ENCODE measurements at places on chromosomes 6 and 20.

DNA sequence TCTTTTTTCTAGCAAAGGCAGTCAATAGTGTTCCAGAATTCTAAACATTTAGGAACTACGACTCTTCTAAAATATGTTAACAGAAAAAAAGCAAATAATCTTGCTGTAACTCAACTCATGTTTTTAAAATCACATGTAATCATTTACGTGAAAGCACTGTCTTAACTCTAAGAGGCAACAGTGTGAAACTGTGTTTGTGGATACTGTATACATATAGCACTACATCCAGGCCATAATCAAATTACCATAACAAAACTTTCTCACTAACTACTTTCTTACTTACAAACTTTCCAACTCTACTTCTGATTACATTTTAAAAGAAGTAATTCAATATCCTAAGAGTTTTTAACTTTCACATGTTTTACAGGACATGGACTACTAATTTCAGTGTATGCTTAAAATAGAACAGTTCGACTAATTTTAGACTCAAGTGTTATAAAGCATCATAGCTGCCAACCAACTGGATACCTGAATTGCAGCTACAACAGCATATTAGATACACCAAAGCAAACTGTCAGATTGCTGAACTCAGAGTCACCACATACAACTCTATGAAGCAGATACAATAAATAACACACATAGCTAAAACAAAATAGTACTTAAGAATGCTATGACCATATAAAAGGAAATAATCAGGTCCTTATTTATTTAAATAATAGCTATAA lies 121.6 kb upstream of the BEND6 start:
- no peak for DNase-seq

DNA sequence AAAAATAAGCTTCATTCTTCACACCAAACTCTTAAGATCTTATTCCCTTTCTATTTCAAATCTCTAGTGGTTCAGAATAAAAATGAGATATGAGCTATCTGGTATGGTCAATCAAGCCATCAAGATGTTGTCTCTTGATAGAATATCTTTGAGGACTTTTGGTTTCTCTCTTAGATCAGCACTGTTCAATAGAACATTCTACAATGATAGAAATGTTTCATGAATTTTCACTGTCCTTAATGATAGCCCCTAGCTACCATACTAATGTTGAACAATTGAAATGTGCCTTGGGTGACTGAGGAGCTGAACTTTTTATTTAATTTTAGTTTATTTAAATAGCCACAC lies 24.1 kb upstream of the HINT3 start:
- no peak for DNase-seq

- no peak for DNase-seq
Observed at GRCh38 chr6:15555101-15556038, 107.5 kb downstream of the DTNBP1 start.

- no peak for DNase-seq
Observed at GRCh38 chr6:70277470-70277869, 25.4 kb downstream of the COL9A1 start.

DNA sequence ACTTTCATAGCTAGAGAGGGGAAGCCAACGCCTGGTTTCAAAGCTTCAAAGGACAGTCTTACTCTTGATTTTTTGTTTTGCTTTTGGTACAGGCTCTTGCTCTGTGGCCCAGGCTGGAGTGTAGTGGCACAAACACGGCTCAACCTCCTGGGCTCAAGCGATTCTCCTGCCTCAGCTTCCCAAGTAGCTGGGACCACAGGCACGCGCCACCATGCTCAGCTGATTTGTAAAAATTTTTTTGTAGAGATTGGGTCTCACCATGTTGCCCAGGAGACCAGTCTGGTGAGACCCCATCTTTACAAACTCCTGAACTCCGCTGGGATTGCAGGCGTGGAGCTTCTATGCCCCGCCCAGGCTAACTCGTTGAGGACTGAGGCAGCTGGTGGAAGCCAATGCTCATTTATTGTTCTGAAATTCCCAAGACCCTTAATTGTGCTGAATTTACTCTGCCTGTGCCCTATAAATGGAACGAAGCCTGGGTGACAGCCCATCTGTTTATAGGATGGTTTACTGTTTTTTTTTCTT lies 18.0 kb downstream of the SRSF3 start:
- no peak for DNase-seq

GRCh38 chr6:154907291-154907690 lies 87.8 kb upstream of the TIAM2 start:
- DNase-seq: no peak

- DNase-seq: no peak
Observed at GRCh38 chr6:144879436-144879835, 594.3 kb downstream of the UTRN start.

- DNase-seq: no peak
Observed at GRCh38 chr6:154783229-154783628, 50.0 kb downstream of the SCAF8 start.

GRCh38 chr20:57596998-57597939 lies 23.0 kb downstream of the ZBP1 start:
- peak; percentile 85 for DNase-seq

DNA sequence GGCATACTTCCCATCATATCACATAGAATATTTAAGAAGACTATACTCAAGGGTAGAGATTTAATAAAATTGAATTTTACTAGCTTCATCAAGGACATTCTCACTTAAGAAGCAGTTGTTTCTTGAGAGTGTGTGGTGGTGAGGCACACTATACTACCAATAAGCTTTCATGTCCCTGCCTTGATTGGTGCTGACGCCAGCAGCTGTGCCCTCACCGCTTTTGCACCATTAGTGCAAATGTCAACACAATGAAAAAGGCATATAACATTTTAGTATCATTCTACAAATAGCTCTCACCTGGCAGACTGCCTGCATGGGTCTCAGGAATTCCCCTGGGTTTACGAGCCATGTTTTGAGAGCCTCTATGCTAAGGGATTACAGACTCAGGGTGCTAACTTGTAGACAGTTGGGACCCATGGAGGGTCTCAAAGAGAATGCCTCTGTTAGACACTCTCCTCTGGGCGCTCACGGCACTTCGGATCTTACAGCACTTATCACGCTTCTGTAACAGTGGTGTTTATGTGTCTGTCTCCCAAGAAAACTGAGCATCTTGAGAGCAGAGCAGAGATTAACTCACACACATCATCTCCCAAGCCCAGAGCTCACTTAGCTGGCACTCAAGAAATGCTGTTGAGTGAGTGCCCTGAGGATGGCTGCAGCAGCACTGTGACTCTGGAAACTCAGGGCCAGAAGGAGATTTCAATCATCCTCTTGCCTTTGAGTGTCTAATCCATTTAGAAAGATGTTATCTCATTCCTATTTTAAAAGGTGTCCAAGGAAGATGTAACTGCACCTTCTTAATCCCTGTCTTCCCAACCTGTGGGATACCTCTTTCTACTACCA lies 143.3 kb upstream of the GPR6 start:
- DNase-seq: no peak

DNA sequence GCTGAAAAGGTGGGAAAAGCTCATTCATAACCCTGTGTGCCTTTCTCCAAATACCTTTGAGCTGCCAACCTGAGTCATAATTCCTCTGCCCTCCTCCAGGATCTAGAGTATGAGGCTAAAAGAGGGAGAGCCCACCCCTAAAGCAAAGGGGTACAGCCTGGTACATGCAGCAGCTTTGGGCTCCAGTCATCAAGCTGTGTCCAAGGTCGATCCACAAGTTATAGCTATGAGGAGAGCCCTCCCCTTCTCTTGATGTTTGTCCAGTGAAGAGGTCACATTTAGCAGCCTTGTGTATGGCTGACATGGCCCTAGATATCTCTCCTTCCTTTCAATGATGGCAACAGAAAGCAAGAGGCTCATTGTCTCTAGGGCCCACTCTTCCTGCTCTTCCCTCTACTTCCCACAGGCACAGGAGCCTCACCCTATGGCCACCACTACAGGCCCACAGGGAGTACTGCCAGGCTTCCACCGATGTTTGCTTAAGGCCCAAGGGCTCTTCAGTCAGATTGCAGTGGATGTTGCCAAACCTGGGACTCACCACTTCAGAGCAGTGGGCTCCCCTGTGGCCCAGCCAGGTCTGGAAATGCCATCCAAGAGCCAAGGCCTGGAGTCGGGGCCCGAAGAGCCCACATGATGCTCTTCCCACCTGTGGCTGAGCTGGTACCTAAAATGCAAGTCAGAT lies 176.8 kb downstream of the CD83 start:
- DNase-seq: no peak

- no peak for DNase-seq
Observed at GRCh38 chr6:64227863-64228262, 592.3 kb downstream of the PHF3 start.

Measured in CD8-positive, alpha-beta T cell (primary cell).